Breast epithelium (tissue), 4 donors: ENCODE measurements at places on chromosomes 7 and 10.

- no peak for DNase-seq
Measured at GRCh38 chr10:70221030-70221429, 12.2 kb downstream of the PPA1 start.

DNA sequence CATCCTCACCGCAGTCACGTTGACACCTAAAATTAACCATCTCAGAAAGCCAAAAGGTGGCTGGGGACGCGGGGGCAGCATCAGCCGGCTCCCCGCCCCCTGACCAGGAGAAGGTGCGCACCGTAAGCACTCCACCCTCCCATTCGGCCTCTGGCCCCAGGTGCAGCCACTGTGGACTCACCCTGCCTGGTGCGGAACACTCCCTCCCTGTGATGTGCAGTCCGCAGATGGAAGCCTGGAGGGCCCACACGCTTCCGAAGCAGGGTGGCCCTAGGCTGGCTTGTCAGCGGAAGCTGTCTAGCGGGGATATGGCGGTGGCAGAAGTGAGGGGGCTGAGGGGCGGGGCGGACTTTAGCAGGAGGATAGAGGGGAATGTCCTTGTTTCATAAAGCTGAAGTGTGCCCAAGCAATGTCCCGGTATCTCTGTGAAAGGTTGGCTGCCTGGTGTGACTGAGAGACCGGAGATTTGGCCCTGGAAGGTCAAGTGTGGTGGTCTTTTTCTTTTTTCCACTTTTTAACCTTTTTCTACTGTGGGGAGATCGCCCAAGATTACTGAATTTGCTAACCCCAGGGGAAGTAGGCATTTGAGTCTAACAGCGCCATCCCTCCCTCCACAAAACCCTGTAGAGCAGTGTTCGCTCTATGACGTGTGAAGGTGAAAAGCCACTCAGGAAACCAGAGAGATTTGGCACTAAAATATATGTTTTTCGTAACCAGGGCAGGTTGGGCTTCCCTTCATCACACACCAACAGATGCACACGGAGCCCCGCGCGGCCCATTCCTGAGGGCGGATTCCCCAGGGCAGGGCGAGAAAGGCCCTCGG is 74.7 kb downstream of the CXCL12 start:
- no peak for DNase-seq

- no peak for DNase-seq
Measured at GRCh38 chr7:133060004-133060403, 21.9 kb downstream of the CHCHD3 start.

DNA sequence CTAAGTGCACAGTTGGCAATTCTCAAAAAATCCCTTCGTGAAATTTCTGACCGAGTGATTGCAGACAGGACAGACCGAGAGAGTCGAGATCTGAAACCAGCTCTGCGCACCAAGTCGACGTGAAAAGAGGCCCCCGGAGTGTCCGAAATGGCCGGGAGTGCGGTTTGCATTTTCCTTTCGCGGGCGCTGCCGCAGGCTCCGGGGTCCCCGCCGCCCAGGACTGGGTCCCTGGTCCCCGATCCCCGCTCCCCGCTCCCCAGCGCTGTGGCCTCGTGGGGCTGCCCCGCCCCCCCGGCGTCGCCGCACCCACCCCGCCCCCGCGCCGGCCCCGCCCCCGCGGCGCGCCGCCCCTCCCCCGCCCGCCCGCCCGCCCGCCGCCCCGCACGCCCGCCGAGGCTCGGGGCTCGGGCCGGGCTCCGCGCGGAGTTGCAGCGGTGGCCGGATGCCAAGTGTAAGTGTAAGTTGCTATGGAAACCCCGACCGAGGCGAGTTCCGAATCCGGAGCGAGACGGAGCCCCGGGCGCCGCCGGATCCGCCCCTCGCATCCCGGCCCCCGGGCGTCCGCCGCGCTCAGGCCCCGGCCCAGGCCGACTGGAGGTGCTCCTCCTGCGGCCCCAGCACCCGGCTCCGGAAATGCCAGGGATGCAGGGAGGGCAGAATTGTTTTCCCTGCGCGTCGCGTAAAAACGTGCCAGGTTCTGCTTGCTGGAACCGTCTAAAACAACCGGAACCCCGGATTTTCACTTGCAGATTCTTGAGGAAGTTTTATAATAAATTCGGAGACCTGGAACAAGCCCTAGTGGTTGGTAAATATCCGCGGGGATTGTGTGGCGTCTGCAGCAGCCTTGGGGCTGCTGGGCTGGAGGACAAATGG is 4.6 kb downstream of the BMI1 start:
- no peak for DNase-seq

DNA sequence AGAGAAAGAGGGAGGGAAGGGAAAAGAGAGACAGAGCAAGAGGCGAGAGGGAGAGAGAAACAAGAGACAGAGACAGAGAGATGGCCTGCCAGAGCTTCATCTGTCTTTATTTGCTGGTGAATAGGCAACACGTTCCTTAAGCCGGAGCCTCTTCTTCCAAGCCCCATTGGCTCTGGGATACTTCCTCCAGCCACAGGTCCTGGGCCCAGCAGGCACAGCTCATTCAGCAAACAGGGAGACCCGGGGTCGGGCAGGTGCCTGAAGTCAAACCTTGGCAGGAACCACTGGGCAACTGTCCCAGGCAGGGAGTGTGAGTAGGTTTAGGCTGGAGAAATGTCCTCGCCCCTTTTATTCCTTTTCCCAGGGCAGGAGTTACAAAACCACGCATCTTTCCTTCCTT is 68.2 kb downstream of the MYL10 start:
- DNase-seq: no peak

DNA sequence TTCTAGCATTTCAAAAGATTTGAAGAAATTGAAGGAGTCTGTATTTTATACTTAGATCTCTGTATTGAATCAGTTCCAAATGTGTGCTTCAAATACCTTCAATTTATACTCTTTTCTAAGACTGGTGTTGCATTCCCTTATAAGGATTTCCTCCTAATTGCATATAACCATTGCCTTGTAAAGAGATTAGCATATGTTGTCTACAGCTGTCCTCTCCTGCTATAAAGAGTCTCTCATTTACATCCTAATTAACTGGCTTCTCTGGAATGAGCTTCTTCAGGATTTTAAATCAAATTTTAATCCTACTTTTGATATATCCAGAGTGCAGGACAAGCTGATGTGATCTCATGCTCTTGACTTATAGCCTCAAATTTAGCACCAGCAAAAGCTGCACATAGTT is 957.3 kb downstream of the XPNPEP1 start:
- no peak for DNase-seq

DNA sequence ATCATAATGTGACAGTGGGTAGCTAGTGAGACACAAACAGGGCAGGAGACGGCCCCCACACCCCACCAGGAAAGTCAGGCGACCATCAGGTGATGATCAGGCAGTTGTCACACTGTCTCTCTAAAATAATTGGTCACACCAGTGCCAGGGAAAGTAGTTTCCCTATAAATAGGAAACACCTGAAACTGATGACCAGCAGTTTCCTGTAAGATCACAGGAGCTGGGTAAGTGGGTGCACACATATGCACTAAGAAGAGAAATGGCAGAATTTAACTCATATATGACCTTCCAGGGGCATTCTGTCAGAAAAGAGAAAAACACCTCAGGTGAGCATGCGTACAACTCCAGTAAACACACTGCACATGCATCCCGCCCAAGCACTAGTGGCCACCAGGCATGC is 620.5 kb upstream of the GHITM start:
- no peak for DNase-seq

GRCh38 chr7:1542841-1543747 is 12.6 kb downstream of the MAFK start:
- no peak for DNase-seq

DNA sequence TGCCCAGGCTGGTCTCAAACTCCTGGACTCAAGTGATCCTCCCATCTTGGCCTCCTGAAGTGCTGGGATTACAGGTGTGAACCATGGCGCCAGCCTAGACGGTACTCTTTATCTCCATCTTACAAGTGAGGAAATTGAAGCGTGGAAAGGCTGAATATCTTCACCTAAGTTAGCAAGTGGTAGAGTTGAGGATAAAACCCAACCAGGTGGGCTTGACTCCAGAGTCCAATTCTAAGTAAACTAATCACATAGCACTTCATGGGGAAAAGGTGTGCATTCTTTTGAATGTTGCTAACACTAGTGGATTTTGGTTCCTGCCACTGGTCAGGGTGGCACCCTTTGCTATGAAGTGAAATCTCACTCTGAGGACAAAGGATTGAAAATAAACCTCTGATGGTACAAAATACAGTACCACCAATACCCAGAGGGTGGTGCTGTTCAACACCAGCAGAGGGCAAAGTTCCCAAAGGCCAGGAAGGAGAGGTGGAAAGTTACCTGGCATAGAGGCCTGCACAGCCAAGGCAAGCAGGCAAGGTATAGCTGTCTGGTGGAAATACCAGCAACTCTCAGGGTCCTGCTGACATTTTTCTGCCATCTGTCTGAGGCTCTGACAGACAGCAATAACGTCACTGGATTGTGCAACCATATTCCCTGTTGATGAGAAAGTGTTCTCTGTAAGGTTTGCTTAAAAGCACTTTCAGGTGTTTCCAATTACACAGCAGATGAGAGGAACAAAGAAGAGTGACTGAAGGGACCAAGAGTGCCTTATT is 17.6 kb downstream of the ZDHHC16 start:
- no peak for DNase-seq

- DNase-seq: no peak
Measured at GRCh38 chr7:98755138-98755898, 114.5 kb downstream of the TMEM130 start.

- DNase-seq: peak; percentile 39
Measured at GRCh38 chr7:149625340-149625946, 127.8 kb upstream of the ZNF746 start.

DNA sequence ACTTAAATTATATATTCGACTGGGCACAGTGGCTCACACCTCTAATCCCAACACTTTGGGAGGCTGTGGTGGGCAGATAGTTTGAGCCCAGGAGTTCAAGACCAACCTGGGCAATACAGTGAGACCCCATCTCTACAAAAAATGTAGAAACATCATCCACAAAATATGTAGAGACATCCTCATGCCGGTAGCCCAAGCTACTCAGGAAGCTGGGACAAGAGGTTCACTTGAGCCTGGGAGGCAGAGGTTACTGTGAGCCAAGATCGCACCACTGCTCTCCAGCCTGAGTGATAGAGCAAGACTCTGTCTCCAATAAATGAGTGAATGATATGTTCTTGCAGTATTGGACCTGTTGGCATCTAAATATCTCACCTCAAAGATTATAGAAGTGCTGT is 22.6 kb upstream of the TNS3 start:
- no peak for DNase-seq

- DNase-seq: no peak
Measured at GRCh38 chr7:114842551-114843065, 79.3 kb upstream of the MDFIC start.

GRCh38 chr10:13649844-13650520 is 63.2 kb downstream of the PRPF18 start:
- DNase-seq: no peak

DNA sequence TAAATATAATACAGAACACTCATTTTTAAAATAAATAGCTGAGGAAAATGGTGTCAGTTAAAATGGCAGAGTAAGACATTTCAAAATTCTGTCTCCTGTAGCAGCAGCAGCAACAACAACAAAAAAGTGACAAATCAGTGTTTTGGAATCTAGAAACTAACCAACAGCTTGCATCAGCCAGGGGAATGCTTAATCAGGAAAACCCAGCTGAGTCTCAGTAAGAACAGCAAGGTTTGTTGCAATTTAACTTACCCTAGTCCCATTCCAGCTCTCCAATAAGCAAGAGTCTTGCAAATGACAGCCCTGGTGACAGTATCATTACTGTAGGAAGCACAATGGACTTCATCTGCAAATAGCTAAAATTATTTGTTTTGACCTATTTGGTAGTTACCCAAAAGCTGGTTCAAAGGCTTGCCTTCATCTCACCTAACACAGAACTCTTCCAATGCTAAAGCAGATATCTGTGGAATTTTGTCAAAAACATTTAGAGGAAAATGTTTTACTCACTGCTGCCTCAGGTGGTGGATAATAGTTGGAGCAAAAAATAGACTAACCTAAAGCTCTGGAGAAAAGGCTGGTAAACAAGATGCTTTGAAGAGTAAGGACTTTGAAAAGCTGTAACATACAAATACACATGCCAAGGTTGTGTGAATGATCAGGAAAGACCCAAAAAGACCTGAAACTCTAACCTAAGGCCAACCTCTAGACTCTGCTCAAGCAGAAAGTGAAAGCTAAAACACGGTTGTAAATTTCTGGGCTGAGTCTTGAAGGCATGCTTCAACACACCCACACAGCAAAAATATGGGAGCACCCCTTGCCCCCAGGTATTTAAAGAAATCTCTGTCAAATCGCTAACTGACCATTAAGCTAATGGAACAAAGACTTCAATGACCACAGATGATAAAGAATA is 9.9 kb upstream of the ARHGAP22 start:
- no peak for DNase-seq

DNA sequence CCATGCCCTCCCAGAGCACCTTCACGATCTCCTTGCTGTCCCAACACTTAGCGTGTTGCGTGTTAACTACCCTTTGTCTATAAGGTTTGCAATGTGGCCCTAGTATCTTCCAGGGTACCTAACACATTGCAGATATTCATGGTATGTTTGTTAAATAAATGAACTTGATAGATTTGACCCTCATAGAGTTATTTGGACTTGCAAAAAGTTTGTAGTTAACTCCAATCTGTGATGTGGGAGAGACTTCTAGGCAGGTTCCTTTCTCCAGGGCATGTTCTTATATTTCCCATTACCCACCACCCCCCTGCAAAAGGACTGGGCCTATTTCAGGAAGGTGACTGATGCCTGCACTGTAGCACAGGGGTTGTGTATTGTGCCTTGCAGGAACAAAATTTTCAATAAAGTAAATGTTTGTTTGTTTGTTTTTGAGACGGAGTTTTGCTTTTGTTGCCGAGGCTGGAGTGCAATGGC is 612 bp downstream of the HILPDA start:
- no peak for DNase-seq

DNA sequence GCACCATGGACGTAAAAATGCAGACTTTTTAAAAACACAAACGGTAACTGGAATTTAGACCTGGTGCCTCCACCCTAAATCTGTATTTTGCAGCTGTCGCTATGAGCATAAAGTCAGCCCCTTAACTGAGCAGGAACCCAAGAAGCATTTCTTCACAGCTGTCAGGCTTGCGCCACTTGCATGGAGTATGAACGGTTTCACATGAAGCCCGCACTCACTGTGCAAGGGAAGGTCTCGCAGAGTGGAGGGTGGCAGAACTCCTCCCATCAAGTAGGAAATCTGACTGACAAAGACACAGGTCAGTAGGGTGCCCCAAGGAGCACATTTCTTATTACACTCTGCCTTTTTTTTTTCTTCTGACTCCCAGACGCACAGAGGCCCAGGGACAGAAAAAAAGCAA is 58.5 kb downstream of the ELMO1 start:
- DNase-seq: no peak

DNA sequence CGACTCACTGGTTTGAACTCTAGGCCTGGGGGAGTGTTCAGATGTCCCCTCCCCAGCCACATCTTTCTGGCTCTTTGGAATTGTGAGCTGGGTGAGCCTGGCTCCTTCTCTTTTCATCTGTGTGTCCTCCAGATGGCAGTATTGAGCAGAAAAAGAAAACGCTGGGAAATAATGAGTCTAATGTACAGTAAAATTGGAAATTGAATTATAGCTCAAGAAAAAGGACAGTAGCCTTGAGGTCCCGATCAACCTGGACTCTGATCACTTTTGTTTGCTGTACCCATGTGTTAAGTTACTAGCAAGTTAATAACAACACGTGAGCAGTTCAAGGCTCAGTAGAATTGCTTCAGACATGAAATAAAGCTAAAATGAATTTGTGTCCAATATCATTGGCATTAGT is 77.9 kb downstream of the SNX10 start:
- no peak for DNase-seq
